Adrenal gland (tissue), 19 donors: ENCODE measurements at places on chromosomes 2 and 18. TPM values are rescaled to one million over a fixed set of nuclear protein-coding genes. Genes with fewer than 3 reads are reported as not detected.

DNA sequence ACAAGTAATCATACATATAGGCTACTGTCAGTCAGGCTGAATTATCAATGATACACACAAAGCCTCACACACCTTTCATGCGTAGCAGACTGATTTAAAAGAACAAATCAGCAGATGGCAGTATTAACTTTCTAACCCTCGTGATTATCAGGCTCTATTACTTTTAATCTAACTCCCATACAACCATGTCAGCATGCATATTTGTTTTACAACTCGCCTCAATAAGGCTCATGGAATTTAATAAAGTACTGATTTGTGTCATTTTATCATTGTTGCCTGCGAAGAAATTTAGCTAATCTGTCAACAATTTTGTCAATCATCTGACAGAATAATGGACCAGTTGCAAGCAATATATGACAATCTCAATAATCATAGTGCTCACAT, 82.8 kb downstream of the SLC25A12 start:
- H3K4me3 ChIP-seq: no peak overlapping the region
- no peaks in the 10 kb centered on the region for H3K27me3 ChIP-seq
- H3K4me1 ChIP-seq: no peaks in the 10 kb centered on the region

DNA sequence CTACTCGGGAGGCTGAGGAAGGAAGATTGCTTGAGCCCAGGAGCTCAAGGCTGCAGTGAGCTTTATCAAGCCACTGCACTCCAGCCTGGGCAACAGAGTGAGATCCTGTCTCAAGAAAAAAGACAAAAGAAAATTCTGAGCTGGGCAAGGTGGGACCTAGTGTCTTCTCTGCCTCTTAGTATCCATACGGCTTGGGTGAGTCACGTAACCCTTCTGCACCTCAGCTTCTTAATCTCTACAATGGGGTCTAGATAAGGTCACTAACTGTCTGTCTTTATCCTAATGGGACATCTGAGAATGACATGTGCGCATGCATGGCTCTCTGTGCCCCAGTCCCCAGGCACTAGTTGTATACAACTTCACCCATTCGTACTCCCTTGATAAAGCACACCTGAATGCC, 53.4 kb upstream of the TLK1 start:
- no peak for DNase-seq
- H3K36me3 ChIP-seq: no peaks in the 10 kb centered on the region
- H3K27me3 ChIP-seq: no peaks in the 10 kb centered on the region
- no peak overlapping the region for H3K27ac ChIP-seq

GRCh38 chr2:33278245-33278943, 198.1 kb upstream of the RASGRP3 start:
- H3K27ac ChIP-seq: peak overlapping the region; percentile 35
- H3K4me3 ChIP-seq: no peak overlapping the region
- DNase-seq: no peak
- H3K4me1 ChIP-seq: no peaks in the 10 kb centered on the region

DNA sequence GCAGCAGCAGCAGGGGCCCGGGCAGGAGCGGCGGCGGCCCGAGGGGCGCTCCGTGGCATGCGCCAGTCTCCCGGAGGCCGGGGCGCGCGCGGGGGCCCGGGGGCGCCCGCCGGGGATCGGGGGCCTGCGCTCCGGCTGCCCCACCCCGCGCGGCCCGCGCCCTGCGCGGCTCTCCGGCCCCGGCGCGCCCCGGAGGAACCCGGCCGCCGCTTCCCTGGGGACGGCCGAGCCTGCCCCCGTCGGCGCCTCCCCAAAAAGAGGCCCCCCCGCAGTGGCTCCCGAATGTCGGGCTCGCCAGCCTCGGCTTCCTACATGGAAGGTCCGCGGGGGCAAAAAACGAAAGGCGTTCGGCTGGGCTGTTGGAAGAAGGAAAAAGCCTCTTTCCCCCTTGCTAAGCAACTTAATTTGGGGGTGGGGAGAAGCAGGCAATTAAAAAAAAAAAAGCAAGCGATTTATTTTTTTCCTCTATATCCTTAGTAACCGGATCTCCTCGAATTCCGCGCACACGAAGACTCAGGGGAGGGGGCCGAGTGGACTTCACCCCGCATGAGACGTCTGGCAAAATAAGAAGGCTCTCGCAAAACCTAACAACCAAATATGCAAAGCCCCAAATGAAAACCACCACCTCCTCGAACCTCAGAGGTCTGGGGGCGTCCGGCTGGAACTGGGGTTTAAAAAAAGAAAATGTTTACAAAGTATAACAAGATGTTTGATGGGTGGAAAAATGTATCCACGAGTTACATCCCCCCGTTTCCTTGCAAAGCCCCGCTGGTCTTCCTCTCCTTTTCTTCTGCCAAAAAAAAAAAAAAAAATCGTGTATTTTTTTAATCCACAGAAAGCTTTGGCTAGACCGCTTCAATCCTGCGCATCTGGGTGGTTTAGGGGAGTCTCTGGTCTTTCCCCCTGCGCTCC, at the start of gene SMAD7:
SMAD7 (minus strand) TSS at position 430 of the 912 bp plus-strand sequence. CDS start 541 bp downstream, outside the sequence.
- H3K27me3 ChIP-seq: no peaks in the 10 kb centered on the region
- peak within 1 kb of the TSS; percentile 98 for H3K27ac ChIP-seq
- peak within 1 kb of the TSS; percentile 70 for H3K4me3 ChIP-seq
- DNase-seq: no peak

- DNase-seq: no peak
- no peak overlapping the region for H3K27ac ChIP-seq
- H3K4me3 ChIP-seq: no peak overlapping the region
Observed at GRCh38 chr2:170411660-170412059, 233.7 kb downstream of the MYO3B start.

- no peak for DNase-seq
- H3K4me1 ChIP-seq: no peaks in the 10 kb centered on the region
- H3K36me3 ChIP-seq: no peaks in the 10 kb centered on the region
- no peak overlapping the region for H3K4me3 ChIP-seq
- H3K27me3 ChIP-seq: no peaks in the 10 kb centered on the region
Observed at GRCh38 chr18:34624551-34624950, 85.5 kb upstream of the DTNA start.

DNA sequence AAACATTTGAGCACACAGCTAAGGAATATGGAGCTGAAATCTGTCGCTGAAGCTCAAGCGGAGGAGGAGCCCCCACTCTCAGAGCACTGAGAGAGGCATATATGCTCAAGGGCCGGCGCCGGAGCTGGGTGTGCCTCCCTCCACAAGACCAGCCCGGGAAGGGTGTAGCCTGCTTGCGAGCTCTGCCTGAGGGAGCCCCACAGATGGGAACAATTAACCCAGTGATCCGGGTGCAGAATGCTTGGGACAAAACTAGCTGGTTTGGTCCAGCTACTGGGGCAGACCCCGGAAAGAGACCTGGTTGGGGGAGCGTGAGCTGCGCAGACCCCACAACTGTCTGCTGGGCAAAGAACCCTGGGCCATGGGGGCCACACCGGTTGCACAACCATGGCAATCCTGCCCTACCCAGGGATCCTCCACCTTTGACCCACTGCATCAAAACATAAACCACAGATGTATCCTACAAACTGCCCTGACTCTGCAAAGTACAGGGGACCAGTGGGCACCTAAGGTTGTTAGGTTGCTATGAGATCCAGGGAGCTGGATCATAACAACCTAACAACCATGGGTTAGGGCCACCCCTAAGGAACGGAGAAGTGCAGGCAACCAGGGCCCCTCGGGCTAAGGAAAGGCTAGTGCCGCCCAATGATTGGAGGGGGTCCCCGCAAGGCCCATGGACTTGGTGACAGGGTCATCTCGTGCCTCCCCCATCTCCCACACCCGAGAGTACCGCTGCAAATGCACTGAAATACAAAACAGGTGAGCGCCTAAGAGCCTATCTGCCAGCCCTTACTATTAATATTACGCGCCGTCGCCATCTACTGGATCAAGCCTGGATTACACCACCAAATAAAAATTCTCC, 53.4 kb upstream of the SCN1A start:
- H3K27ac ChIP-seq: no peak overlapping the region
- H3K36me3 ChIP-seq: no peaks in the 10 kb centered on the region
- H3K27me3 ChIP-seq: no peaks in the 10 kb centered on the region
- no peaks in the 10 kb centered on the region for H3K4me1 ChIP-seq
- DNase-seq: peak; percentile 82

- DNase-seq: no peak
- H3K4me3 ChIP-seq: no peak overlapping the region
- no peak overlapping the region for H3K27ac ChIP-seq
Observed at GRCh38 chr2:150639383-150639782, 151.9 kb upstream of the RND3 start.

DNA sequence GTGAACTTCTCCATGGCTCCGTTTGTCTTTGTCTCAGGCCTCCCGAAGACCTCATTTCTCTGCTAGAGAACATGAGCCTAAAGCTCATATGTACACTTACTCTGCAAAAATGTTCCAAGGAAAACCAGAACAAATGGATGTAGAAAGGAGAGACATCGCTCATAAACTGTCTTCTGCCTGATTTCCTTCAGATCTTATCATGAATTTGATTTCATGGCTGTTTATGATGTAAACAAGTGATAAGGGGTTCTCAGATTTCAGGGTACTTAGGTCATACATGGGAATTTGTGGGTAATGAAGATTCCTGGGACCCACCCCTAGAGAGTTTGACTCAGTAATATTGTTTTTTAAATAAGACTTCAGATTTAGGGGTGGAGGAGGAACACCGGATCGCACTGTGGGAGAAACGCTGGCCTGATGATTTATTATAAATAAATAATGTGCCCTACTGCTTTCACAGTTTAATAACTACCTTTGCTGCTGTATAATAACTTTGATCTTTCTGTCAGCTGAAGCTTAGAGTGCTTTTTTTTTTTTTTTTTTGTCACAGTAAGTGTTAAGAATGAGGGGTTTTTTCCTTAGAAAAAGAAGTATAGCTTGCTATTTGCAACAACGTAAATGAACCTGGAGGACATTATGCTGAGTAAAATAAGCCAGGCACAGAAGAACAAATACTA, 14.9 kb downstream of the AOX1 start:
- peaks cover 93% of the 10 kb centered on the region for H3K36me3 ChIP-seq
- peak overlapping the region; percentile 49 for H3K27ac ChIP-seq
- no peak for DNase-seq
- H3K4me3 ChIP-seq: no peak overlapping the region

GRCh38 chr2:28810384-28811285, at the start of gene SPDYA:
SPDYA (plus strand) TSS chr2:28810834; CDS start chr2:28816015, 5,181 bp downstream.
- no peaks in the 10 kb centered on the region for H3K27me3 ChIP-seq
- DNase-seq: peak; percentile 82
- H3K36me3 ChIP-seq: peaks cover 8% of the 10 kb centered on the region
- peak within 1 kb of the TSS; percentile 67 for H3K4me3 ChIP-seq
- H3K4me1 ChIP-seq: peaks cover 13% of the 10 kb centered on the region

DNA sequence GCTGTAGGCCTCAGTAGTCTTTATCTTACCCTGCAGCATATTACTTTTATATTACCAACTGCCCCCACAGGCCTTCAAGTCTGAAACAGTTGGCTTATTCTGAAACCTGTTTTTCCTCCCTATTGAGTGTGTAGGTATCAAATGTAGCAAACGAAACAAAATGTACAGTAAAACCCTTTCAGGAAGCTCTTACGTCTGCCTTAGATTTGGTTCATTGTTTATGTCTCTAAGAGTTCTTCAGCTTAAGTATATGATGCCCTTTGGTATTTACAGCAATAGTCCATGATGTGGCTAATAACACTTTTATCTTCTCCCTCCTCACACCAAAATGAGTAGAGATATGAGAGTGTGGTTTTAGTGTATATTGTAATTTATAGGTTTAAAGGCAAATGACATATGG, 108.8 kb downstream of the DOCK10 start:
- H3K36me3 ChIP-seq: no peaks in the 10 kb centered on the region
- H3K27me3 ChIP-seq: no peaks in the 10 kb centered on the region
- no peak overlapping the region for H3K4me3 ChIP-seq
- peaks cover 15% of the 10 kb centered on the region for H3K4me1 ChIP-seq
- H3K27ac ChIP-seq: no peak overlapping the region
- DNase-seq: no peak

GRCh38 chr2:221554769-221555493, 17.2 kb downstream of the EPHA4 start:
- DNase-seq: no peak
- H3K27ac ChIP-seq: no peak overlapping the region
- no peaks in the 10 kb centered on the region for H3K27me3 ChIP-seq
- H3K36me3 ChIP-seq: no peaks in the 10 kb centered on the region

- no peak for DNase-seq
- no peaks in the 10 kb centered on the region for H3K36me3 ChIP-seq
- H3K4me3 ChIP-seq: no peak overlapping the region
- H3K4me1 ChIP-seq: no peaks in the 10 kb centered on the region
- H3K27me3 ChIP-seq: no peaks in the 10 kb centered on the region
Observed at GRCh38 chr2:105873721-105874120, 129.0 kb downstream of the NCK2 start.

DNA sequence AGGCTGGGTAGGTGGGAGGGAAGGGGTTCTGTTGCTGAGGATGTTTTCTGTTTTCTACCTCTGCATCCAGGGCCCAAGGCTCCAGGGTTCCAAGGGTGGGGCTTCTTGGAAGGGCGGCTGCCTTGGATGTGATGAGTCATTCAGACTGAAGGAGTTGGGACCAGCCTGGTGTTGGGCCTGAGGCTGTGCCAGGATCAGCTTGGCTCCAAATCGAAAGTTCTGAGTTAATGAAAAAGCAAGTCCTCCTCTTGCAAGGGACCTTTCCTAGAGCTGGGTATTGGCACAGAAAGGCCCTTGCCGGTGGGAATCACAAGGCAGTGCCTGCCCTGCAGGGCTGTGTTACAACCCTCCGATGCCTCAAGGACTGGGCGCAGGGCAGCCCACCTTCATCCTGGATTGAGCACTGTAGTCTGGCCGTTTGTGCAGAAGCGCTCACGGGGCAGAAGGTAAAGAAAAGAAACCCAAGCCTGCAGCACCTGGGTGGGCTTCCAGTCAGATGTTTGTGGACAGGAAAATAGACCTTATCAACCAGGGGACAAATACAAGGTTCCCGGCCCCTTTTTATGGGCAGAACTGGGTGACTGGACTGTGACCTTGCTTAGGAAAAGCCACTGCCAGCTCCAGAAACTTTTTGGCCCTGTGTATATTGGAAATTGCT, 52.5 kb upstream of the MCFD2 start:
- no peak overlapping the region for H3K4me3 ChIP-seq
- H3K27ac ChIP-seq: peak overlapping the region; percentile 87
- H3K36me3 ChIP-seq: peaks cover 1% of the 10 kb centered on the region
- H3K4me1 ChIP-seq: peaks cover 62% of the 10 kb centered on the region
- H3K27me3 ChIP-seq: no peaks in the 10 kb centered on the region

GRCh38 chr2:167544602-167545001, 656.3 kb downstream of the XIRP2 start:
- no peak overlapping the region for H3K27ac ChIP-seq
- no peaks in the 10 kb centered on the region for H3K36me3 ChIP-seq
- no peak overlapping the region for H3K4me3 ChIP-seq

PKDCC gene
- total RNA-seq: 43.3 TPM

SPHKAP gene
- under 0.01 TPM for total RNA-seq

RBM44 gene
- total RNA-seq: 0.42 TPM

REG1A gene
- total RNA-seq: not detected

SDC1 gene
- total RNA-seq: 3.1 TPM

ACVR1 gene
- 19.0 TPM for total RNA-seq

BOLL gene
- total RNA-seq: not detected

PROM2 gene
- total RNA-seq: not detected

CNDP1 gene
- not detected for total RNA-seq

APLF gene
- total RNA-seq: 3.7 TPM
